ENCODE measurements at places on chromosomes 16 and 17.

DNA sequence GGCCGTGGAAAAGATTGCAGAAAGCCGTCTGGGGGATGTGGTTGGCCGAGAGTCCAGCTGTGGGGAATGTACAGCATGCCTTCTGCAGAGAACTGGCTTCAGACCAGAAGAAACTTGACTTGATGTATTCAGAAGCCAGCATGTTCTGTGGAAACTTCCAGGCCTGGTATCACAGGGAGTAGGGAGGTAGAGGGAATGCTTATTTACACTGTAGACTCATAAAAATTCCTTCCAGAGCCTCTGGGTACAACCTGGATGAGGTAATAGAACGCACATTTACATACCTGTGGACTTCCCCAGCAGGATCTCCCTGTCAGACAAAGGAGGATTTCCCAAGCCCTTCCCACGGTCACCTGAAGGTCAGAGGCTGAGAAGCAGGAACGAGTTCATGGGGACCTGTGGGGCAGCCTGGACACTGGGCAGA is 11.8 kb upstream of the GAS7 start:
- DNase-seq, result peak; percentile 92

GRCh38 chr16:54178478-54178976 is 108.1 kb downstream of the IRX3 start:
- DNase-seq, result peak; percentile 41

- peak; percentile 64 for DNase-seq
Measured at GRCh38 chr16:30053376-30054015, 12.1 kb upstream of the ALDOA start.

GRCh38 chr16:86030116-86030515 is 131.2 kb downstream of the IRF8 start:
- no peak for DNase-seq

- no peak for DNase-seq
Measured at GRCh38 chr17:80847496-80848230, 144.0 kb upstream of the CHMP6 start.

GRCh38 chr17:2060681-2061440 is 6.0 kb downstream of the HIC1 start:
- no peak for DNase-seq

- no peak for DNase-seq
Measured at GRCh38 chr16:49051576-49051975, 230.1 kb downstream of the CBLN1 start.

DNA sequence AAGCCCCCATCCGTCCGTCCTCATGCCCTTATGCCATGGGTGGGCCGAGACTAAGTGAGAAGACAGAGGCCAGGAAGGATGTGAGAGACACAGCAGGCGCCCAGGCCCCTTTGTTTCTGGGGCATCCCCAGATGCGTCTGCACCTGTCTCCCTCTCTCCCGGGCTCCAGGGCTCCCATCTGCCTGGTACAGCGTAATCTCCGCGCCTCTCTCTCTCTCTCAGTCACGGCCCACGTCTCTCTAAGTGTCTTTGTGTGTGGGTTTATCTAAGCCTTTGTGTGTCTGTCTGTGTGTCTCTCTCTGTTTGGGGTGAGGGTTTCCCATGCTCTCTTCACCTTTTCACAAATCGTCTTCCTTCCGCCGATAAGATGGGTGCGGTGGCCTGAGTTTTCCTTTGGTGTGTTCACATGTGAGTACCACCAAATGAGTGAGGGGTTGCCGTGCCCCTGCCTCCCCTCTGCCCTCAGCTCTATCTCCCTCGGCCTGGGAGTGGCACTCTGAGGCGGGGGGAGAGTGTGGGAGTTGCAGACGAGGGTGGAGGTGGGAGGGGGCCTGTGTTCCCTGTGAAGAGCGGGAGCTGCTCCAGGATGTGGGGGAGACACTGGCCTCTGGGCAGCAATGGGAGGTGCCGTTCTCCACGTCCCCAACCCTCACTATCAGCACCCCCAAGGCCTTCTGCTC is 25.8 kb upstream of the ABCC3 start:
- DNase-seq, result no peak

GRCh38 chr17:32688221-32688620 is 188.7 kb downstream of the MYO1D start:
- no peak for DNase-seq

GRCh38 chr17:44607836-44608690 is 48.2 kb upstream of the MEIOC start:
- DNase-seq, result no peak

- no peak for DNase-seq
Measured at GRCh38 chr16:30361180-30361579, 6.1 kb upstream of the CD2BP2 start.

GRCh38 chr17:42406615-42407288 is 16.3 kb downstream of the CAVIN1 start:
- DNase-seq, result no peak

- no peak for DNase-seq
Measured at GRCh38 chr16:177394-177822, 928 bp downstream of the HBA1 start.

DNA sequence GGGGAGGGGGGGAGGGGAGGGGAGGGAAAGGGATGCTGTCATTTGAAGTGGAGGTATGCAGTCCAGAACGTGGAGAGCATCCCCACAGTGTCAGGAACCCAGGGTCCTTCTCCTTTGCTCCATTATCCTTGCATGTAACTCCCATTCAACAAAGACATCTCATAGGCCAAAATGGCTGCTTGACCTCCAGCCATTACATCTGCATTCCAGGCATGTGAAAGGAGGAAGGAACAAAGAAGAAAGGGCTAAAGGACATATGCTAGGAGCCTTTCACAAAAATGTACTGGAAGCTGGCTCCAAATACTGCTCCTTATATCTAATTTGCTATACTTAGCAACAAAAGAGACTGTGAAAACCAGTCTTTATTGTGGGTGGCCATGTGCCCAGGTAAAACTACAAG is 87.0 kb upstream of the CRHR1 start:
- no peak for DNase-seq

GRCh38 chr17:82751571-82752370 is at the start of gene TBCD:
Gene TBCD, plus strand, starts transcription at chr17:82752065. Its CDS starts 129 bp downstream, at chr17:82752194.
- DNase-seq, result peak; percentile 78

DNA sequence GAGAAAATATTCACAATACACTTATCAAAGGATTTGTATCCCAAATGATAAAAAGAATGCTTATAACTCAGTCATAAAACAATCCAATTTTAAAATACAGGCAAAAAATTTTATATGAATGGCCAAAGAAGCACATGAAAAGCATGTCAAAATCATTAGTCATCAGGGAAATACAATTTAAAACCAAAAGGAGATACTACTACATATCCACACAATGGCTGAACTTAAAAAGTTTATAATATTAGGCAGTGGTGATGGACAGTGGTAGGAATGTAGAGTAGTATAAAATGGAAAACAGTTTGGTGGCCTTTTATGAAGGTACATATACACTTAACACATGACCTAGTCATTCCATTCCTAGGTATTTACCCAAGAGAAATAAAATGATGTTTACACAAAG is 12.2 kb downstream of the CMC2 start:
- DNase-seq, result no peak

GRCh38 chr17:30291543-30292285 is at the start of gene BLMH:
Gene BLMH, minus strand, starts transcription at chr17:30291944. Its CDS starts 125 bp downstream, at chr17:30291819.
- DNase-seq, result peak; percentile 82

- DNase-seq, result peak; percentile 48
Measured at GRCh38 chr16:53207810-53208752, 153.3 kb downstream of the CHD9 start.

DNA sequence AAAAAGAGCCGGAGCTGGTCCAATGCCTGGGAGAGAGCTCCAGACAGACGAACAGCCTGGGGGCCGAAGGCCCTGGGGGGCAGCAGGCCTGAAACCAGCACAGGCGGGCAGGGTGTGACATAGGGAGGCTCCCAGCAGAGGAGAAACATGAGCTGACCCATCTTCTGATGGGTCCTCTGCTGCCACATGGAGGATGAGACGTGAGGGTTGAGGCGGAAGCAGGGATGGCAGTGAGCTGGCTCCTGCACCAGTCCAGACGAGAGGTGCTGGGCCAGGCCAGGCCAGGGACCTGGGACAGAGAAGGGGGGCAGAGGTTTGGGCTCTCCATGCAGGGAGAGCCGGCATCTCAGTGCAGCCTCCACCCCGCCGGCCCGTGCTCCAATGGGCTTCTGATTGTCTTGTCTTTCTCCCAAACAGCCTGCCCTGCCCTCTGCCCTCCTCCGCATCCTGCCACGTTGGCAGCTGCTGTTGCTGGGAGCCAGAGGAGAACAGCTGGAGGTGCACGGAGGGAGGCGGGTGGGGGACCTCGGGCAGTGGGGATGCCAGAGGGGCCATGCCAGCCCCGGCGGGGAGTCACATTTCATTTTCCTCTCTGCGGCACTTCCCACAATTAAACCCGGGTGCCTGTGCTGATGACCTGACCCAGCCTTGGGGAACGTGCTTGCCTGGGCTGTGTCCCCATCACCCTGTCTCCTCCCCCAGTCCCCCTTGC is 139.1 kb upstream of the GSE1 start:
- DNase-seq, result peak; percentile 73

DNA sequence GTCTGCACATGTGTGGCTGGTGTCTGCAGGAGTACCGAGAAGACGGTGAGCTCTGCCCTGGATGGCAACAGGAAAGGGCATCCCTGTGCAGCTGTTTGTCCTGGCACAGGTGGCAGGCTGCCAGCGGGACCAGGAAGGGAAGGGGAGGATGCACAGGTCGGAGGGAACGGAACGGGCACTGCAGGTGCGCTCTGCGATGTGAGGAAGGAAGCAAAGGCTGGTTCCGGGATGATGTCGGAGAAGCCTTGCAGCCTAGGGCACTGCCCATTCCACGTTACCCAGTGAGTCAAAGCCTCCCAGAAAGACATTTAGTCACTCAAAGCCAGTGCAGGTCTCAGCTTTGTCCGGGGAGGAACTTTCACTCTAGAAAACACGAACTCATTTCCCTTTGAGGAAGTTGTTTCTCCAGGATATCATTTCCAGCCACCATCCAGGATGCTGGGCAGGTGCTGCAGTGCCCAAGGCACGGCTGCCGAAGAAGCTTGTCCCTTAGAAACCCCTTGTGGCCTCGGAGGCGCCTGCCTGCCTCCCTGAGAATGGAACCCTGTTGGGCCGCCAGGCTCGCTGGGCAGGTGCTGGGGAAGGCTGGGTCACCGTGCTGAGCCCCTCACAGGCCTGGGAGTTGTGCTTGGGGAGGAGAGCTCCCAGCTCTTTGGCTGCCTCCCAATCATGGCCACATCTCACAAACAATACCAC is 4.5 kb upstream of the TMEM235 start:
- no peak for DNase-seq

DNA sequence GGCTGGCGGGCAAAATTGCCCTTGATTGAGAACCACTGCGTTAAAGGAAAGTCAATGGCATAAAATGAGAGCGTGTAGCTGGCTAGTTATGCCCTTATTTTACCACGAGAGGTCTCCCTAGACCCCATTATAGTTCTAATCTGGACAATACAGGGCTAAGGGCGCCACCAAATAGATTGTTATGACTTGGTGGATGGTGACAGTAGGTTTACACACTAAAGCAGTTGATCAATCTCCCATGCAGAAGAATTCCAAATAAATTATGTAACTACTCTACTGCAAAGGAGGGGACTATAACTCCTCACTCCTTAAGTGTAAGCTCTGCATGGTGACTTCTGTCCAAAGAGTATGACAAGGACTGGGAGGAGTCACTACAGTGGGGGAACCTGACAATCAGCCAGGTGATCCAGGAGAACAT is 20.4 kb upstream of the YPEL2 start:
- peak; percentile 47 for DNase-seq

DNA sequence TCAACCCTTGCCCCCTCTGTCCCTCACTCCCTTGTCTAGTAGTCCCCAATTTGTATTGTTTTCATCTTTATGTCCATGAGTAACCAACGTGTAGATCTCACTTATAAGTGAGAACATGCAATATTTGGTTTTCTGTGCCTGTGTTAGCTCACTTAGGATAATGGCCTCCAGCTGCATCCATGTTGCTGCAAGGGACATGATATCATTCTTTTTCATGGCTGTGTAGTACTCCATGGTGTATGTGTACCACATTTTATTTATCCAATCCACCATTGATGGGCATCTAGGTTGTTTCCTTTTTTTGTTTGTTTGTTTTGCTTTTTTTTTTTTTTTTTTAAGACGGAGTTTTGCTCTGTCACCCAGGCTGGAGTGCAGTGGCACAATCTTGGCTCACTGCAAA is 63.0 kb upstream of the HS3ST4 start:
- no peak for DNase-seq

- no peak for DNase-seq
Measured at GRCh38 chr17:6554342-6554741, 2.0 kb downstream of the PITPNM3 start.

DNA sequence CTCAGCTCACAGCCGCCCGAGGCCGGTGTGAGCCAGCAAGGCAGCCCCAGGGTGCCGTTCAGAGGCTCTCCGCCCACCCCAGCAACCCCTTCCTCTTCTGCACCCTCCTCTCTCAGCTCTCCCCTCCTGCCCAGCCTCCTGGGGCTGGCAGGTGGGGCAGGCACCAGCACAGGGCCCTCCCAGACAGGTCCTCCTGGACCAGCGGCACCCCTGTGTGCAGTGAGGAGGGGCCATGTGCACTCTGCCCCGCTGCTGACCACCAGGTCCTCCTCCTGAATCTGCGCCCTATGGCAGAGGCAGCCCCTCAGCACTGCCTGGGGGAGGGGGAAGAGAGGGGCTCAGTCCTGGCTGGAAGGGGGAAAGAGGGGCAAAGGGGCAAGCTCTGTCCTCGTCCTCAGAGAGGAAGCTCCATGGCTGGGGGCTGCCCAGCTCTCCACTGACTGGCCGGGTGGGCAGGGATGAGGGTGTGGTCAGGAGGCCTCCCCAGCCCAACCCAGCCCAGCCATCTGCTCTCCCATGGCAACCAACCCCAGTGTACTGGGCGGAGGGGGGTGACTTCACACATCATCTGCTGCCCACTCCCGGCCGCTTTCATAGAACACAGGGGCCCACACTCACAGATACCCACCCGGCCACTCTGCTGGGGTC is 5.4 kb upstream of the BCAR1 start:
- DNase-seq, result no peak

- DNase-seq, result no peak
Measured at GRCh38 chr17:39631403-39631802, 4.7 kb downstream of the PPP1R1B start.

DNA sequence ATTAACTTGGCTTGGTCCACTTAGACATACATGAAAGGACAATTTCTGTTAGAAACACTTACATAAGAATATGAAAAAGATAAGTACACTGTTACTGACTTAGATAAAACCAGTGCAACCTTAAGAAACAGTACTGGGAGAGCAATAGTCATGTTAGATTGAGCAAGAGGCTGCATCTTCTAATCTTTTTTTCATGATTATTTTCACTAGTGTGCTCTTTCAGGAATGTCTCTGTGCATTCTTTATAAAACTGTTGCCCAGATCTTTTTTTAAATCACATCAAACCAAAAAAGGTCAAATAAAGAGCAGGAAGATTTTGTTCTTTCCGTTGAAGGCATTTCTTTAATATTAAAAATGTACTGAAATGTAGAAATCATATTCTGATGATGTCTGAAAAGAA is 100.7 kb upstream of the AXIN2 start:
- no peak for DNase-seq

GRCh38 chr17:7835814-7836595 is 2.0 kb downstream of the KDM6B start:
- DNase-seq, result peak; percentile 83

GRCh38 chr17:3534881-3535252 is 22.7 kb downstream of the TRPV3 start:
- no peak for DNase-seq

Data from trophoblast cell (in vitro differentiated cells and primary cell).